ENCODE measurements at places on chromosomes 16 and 17. TPM values are rescaled to one million over a fixed set of nuclear protein-coding genes. Genes with fewer than 3 reads are reported as not detected.

The UNKL gene
- total RNA-seq = 26.2 TPM

The CTF1 gene
- 1.6 TPM for total RNA-seq

The ZPBP2 gene
- not detected for total RNA-seq

The SYCE1L gene
- 24.8 TPM for total RNA-seq

The ZACN gene
- not detected for total RNA-seq

The ASPA gene
- not detected for total RNA-seq

The NGFR gene
- total RNA-seq = 322 TPM

The TNFSF13 gene
- total RNA-seq = 0.86 TPM

The UNC13D gene
- 1.1 TPM for total RNA-seq

The RUNDC3A gene
- 8.7 TPM for total RNA-seq

The PMP22 gene
- total RNA-seq = 15.6 TPM

The RABEP2 gene
- total RNA-seq = 19.9 TPM

The CNGB1 gene
- 0.21 TPM for total RNA-seq

The NDRG4 gene
- total RNA-seq = 58.9 TPM

The ARL5C gene
- not detected for total RNA-seq

Data from neural crest cell (in vitro differentiated cells).